ENCODE measurements at places on chromosomes 6 and 20.

DNA sequence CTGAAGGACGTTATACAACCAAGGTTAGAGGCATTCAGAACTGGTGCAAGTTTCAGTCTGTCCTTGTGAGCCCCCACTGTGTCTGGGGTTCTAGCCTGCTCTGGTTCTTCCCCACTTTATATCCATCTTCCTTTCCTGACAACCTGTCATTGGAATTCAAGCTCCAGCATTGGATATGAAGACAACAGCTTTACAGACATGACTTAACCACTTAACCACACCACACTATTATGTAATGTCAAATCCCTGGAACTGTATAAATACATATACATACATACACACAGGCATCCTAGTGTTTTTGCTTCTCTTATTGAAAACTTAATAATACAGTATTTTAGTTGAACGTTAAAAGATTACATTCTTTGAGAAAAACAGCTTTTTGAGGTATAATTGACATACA lies 217.9 kb upstream of the SGK1 start:
- DNase-seq: no peak

DNA sequence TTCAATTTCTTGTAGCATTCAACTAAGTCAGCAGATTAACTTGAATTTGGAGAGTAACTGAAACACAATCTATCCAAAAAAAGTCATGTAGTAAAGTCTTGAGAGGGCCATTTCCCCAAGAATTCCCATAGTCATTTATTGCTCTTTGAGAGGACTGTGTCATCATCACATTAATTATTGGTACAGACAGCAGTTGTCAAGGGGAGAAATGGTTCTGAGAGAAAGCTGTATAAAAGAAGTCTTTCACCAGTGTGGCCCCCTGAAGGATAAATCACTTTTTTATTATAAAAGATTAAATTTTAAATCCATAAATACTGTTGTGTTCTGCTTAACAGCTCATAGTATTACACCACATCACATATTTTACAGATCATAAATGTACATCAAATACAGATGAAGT lies 111.5 kb downstream of the KHDRBS2 start:
- DNase-seq: no peak

GRCh38 chr20:2509468-2509781 lies 710 bp upstream of the ZNF343 start:
- DNase-seq: no peak

DNA sequence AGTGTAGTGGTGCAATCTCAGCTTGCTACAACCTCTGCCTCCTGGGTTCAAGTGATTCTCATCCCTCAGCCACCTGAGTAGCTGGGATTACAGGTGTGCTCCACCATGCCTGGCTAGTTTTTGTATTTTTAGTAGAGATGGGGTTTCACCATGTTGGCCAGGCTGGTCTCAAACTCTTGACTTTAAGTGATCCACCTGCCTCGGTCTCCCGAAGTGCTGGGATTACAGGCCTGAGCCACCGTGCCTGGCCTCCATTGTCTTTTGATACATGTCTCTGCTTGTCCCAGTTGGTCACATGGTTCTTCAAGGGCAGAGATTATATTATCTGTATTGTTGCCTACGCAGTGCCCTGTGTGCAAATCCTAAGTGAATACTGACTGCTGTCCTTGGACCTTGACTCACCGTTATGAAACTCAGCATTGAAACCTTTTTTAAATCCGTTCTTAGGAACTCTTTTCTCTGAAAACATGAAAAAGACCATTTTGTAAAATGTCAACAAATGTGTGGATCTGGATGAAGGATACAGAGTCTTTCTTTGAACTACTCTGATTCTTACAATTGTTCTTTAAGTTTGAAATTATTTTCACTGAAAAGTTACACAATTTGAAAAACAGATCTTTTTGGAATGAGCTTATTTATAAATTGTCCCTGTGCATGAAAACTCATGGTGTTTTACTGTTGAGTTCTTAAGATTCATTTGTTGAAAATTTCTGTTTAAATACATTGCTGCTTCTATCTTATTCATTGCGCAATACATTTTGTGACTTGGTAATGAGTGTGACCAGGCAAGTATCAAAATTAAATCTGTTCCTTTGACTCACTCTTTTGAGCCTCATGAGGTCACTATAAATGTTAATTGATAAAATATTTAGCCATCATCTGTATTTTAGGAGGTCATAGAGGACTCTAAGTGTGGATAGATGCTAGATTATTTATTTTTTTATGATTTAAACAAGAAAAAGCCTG lies 293.5 kb downstream of the UTRN start:
- DNase-seq: no peak

DNA sequence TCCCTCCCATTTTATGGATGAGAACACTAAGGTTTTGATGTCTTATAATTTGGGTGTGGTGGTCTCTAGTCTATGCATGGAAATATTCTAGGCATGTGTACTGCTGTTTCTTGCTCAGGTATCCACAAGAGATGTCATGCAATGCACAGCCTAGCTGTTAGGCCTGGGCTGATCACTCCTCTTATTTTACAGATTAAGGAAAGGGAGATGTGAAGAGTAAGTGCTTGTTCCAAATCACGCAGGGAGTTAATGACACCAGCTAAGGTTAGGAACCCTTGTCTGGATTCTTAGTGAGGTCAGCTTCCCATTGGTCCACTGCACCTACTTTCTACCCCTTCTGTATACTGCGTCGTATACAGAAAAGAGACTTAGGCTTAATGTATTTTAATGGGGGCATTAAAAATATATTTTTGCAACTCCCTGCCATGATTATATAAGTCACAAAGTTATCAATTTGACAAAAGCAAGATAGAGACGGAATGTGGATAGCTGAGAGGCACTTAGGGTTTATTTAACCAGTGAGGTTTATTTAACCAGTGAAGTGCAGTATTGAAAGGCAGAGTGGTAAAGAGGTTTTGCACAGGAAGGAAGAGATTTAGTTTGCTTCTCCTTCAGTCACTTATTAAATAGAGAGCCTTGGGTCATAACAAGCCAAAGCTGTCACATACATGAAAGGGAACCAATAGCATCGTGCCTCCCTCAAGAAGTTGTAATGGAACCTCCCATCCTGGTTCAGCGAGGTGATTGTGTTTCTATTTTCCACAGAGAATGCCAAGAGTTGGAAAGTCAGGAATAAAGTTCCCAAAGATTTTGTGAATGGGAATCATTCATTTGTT lies 95.0 kb upstream of the FAM184A start:
- DNase-seq: no peak

GRCh38 chr20:47612670-47613069 lies 111.0 kb downstream of the NCOA3 start:
- no peak for DNase-seq

- peak; percentile 25 for DNase-seq
Observed at GRCh38 chr6:31794866-31795615, 511 bp downstream of the VARS1 start.

DNA sequence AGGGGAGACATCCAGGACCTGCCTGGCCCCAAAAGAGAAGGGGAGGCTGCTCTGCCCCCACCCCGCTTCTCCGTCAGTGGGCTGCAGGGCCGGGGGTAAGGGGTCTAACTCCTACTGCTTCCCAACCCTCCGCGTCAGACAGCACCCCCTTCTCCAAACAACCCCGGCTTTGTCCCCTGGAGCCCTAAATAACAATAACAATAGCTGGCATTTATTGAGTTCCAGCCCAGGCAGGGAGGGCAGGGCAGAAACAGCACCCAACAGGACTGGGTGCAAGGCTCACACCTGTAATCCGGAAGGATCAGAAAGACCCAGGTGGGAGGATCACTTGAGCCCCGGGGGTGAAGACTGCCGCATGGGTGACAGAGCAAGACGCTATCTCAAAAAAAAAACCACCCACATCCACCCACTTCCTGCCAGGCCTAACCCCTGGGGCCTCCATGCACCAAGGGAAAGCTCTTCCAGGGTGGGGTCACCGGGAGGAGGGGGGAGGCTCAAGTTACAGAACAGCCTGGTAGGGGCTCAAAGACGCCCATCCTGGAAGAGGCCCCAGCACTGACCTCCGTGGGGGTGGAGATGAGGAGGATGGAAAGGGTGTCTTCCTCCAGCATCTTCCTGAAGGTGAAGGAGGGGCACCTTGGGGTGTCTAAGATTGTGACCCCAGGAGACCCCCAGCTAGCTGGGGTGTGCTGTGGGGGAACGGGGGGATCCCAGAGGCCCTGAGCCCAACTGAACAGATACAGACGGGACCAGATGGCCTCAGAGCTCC lies 1.3 kb upstream of the FNDC11 start:
- no peak for DNase-seq

DNA sequence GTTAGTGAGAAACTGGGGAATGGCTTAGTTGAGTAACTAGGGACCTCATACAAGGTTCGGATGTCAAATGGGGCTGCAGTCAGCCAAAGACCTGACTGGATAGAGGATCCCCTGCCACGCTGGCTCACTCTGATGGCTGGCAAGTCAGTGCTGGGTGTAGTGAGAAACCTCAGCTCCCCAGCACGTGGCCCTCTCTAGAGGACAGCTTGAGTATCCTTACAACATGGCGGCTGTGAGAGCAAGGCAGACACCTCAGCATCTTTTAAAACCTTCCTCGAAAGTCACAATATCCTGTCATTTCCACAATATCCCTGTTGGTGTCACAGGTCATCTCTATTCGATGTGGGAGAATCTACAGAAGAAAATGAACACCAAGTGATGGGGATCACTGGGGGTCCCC lies 26.7 kb upstream of the IPCEF1 start:
- no peak for DNase-seq
